ENCODE measurements at places on chromosomes 16 and 17. TPM values are rescaled to one million over a fixed set of nuclear protein-coding genes. Genes with fewer than 3 reads are reported as not detected.

DNA sequence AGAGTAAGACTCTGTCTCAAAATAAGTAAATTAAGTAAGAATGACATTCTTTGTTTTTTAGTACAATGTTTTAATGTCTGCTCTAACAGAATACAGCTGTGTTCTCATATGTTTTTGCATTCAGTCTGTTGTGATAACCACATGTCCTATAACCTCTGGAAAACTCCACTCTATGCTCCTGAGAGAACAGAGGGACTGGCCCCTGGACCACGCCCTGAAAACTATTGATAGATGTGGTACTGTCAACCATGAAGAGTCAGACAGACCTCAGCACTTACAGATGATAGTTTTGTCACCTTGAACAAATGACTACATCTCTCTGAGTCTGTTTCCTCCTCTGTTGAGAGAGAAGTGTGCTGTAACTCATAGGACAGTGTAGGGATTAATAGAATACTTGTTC, 7.9 kb downstream of the SUPT6H start:
- H3K27me3 ChIP-seq = no peaks in the 10 kb centered on the region
- DNase-seq = no peak
- no peak overlapping the region for H3K4me3 ChIP-seq
- H3K4me1 ChIP-seq = no peaks in the 10 kb centered on the region
- peaks cover 46% of the 10 kb centered on the region for H3K36me3 ChIP-seq
- H3K27ac ChIP-seq = no peak overlapping the region

GRCh38 chr16:21625026-21625425, 25.6 kb downstream of the METTL9 start:
- H3K4me1 ChIP-seq = no peaks in the 10 kb centered on the region
- no peak overlapping the region for H3K27ac ChIP-seq
- no peaks in the 10 kb centered on the region for H3K27me3 ChIP-seq
- H3K4me3 ChIP-seq = no peak overlapping the region
- H3K36me3 ChIP-seq = peaks cover 15% of the 10 kb centered on the region

DNA sequence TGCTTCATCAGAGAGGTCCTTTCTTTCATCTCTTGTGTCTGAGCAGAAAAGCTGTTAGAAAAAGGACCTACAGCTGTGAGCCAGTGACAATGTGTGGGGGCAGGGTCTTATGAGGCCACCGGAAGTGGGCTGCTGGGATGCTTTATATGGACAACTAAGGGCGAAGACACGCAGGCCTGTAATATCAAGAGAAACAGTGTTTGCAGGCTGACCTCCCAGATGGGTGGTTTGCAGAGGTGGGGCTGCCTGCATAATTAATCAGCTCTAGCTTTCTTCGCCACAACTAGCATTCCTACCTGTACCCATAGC, 30.4 kb upstream of the SALL1 start:
- H3K36me3 ChIP-seq = no peaks in the 10 kb centered on the region
- no peak overlapping the region for H3K27ac ChIP-seq
- H3K27me3 ChIP-seq = no peaks in the 10 kb centered on the region
- DNase-seq = peak; percentile 35
- H3K4me1 ChIP-seq = peaks cover 14% of the 10 kb centered on the region

CHP2 gene
- total RNA-seq = 5.9 TPM
